Frontal cortex (tissue), 4 donors: ENCODE measurements at places on chromosomes 5 and 9.

- DNase-seq = no peak
Measured at GRCh38 chr5:75603371-75603770, 7.9 kb upstream of the ANKDD1B start.

GRCh38 chr5:1178529-1179382 is 22.6 kb upstream of the SLC6A19 start:
- DNase-seq = no peak

GRCh38 chr5:32311404-32312196 is 1.1 kb downstream of the MTMR12 start:
- no peak for DNase-seq

DNA sequence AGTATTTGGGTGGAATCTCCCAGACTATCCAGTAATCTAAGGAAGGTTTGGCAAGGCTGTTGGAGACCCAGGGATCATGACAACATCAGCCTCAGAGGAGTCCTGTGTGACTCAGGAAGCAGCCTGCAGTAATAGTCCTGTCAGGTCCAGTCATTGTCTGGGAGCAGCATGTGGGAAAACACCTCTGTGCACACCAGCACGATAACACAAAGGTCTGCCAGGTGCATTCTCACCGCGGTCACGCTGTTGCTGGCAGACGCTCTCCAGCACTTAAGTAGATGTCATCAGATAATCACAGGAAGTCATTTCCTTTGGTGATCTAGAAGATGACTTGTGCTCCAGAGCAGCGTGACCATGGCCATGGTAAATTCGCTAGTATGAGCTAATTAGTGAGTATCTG is 99.2 kb upstream of the IQGAP2 start:
- no peak for DNase-seq

DNA sequence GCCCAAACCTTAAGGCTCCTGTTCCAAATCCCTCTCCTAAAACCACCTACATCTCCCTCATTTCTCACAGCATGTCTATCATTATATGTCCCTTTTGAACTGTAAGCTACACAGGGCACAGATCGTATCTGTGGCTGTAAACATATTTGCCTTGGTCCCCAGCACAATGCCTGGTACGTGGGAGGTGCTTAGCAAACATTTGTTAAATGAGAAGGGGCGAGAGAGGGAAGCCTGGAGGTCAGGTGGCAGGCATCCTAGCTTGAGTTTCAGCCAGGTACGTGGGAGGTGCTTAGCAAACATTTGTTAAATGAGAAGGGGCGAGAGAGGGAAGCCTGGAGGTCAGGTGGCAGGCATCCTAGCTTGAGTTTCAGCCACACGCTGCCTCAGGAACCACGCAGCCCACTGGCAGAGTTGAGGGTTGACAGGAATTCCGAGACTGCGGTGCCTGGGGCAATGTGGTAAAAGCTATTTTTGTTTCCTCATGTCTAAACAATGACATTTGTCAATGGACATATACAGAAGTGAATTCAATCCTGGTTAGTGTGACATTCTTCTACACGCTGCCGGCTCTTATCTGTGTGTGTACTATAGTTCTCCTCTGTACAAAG is 113.6 kb downstream of the EFNA5 start:
- no peak for DNase-seq

DNA sequence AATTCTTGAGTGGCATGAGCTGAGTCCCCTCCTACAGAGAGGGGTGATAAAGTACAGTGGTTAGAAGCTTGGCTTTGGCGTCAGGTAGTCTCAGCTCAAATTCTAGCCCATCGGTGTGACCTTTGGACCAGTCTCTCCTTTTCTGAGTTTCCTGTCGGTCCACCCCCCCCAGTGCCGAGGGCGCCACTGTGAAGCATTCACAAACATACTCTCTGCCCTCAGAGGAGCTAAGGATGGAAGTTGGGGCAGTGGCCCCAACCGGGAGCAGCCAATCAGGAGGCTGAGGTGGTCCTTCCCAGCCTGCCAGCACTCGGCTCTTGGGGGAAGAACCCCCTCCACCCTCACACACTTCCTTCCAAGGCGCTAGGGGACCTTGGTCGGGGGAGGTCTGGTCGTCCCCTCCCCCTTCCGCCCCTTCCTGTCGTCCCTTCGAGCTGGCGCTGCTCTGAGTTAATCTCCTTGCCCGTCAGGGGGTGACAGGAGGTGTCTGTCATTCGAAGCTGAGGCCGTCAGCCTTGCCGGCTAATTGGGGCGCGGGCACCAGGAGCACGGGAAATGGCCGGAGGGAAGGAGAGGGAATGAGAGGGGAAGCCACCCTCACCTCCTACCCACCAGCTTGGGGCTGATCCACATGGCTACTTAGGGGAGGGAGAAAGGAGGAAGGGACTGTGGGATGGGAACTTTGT is 53.0 kb downstream of the CXXC5 start:
- no peak for DNase-seq

GRCh38 chr9:81669041-81669651 is 20.2 kb downstream of the TLE1 start:
- DNase-seq = no peak

GRCh38 chr5:179345433-179346321 is at the start of gene ADAMTS2:
ADAMTS2 (minus strand) TSS chr5:179345461; CDS start chr5:179345328, 133 bp downstream.
- DNase-seq = peak; percentile 83

DNA sequence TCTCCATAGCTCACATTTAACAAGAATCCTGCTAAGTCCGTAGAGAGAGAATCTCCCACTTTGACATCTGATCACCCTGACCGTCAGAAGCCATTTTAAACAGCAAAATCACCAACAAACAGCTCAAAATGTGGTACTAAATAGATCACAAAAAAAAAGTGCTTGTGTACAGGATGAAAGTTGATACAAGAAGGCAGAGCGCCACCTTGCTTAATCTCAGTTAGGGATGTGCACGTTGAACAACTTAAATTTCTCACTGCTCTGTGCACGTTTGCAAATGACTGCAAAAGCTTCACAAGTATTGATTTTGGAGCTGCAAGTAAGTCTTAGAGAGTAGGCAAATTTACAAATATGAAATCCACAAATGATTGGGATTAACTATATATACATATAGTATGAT is 63.1 kb upstream of the NREP start:
- DNase-seq = no peak

DNA sequence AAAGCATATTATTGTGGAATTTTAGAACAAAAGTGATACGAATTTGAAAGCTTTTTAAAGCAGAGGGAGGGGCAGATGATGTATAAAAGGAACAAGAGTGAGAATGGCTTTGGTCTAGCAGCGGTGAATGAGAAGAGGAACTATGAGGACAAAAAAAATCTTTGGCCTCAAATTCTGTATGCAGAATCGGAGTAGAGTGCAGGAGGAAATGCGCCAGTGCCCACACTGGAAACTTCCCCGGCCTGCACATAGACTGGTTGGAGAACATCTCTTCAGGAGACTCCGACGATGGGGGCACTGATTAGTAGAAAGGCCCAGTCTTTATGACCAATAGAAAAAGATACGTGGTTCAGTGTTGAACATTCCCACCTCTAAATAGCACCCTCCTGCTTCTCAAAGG is 51.3 kb downstream of the SLC46A2 start:
- DNase-seq = no peak

- no peak for DNase-seq
Measured at GRCh38 chr9:92709954-92710353, 40.0 kb upstream of the IPPK start.

GRCh38 chr5:150759334-150759583 is 442 bp upstream of the DCTN4 start:
- DNase-seq = no peak

DNA sequence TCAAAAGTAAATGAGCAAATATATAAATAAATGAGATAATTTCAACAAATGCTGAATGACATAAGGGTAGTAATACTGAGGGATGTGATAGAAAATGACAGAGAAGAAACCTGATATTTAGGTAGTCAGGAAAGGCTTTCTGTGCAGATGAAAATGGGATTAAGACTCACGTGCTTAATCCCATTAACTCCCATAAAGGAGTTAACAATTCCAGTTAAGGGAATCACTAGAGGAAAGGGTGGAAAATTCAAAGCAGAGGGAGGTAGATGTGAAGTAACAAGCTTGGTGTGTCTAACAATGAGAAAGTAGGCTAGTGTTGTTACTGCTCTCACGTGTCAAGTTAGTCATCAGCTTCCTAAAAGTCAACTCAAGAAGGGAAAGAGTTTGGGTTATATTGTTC is 90.5 kb upstream of the TRIM32 start:
- no peak for DNase-seq

- no peak for DNase-seq
Measured at GRCh38 chr5:107605596-107606125, 65.1 kb downstream of the EFNA5 start.

- no peak for DNase-seq
Measured at GRCh38 chr5:82855893-82856550, 221.2 kb downstream of the TMEM167A start.

- DNase-seq = no peak
Measured at GRCh38 chr5:491119-491855, 33.0 kb downstream of the SLC9A3 start.

DNA sequence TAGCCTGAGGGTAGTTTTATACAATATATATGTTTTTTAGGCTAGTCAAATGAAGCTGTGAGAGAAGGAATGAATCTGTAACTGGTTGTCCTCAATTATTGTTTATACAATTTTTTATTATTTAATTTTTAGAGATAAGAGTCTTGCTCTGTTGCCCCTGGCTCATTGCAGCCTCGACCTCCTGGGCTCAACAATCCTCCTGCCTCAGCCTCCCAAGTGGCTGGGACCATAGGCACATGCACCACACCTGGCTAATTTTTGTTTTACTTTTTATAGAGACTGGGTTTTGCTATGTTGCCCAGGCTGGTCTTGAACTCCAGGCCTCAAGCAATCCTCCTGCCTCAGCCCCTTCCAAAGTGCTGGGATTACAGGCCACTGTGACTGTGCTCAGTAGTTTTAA is 2.7 kb downstream of the MRPL41 start:
- no peak for DNase-seq

DNA sequence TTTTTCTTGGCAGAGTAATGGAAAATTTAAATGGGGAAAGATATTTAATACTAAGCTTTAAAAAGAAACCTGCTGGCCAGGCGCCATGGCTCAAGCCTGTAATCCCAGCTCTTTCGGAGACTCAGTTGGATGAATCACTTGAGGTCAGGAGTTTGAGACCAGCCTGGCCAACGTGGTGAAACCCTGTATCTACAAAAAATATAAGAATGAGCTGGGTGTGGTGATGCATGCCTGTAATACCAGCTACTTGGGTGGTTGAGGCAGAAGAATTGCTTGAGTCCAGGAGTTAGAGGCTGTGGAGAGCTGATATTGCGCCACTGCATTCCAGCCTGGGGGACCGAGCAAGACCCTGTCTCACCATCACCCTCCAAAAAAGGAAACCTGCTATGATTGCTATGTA is 32.8 kb downstream of the TUT7 start:
- no peak for DNase-seq

GRCh38 chr9:4465910-4466309 is 24.4 kb upstream of the SLC1A1 start:
- no peak for DNase-seq

DNA sequence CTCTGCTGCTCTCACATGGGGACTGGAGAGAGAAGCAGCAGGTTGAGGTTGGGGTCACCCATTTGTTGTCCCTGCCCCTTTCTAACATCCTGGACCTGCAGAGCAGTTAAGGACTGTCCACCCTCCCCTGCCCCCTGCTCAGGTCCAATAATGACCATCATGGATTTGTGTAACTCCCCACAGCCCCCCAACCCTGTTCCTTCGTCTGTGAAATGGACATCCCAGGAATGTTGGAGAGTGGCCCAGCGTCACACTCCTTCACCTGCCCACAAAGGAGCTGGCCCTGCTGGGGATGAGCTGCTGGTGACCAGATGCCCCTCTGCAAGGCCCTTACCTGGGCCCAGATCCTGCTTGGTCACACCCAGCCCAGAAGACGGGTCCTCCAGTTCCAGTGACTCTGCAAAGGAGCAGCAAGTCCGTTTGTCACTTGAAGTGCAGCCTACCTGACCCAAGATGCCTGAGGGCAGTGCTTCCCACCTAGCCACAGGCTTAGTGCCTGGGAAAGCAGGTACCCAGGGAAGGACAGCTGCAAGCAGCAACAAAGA is 10.4 kb downstream of the CD74 start:
- DNase-seq = no peak

DNA sequence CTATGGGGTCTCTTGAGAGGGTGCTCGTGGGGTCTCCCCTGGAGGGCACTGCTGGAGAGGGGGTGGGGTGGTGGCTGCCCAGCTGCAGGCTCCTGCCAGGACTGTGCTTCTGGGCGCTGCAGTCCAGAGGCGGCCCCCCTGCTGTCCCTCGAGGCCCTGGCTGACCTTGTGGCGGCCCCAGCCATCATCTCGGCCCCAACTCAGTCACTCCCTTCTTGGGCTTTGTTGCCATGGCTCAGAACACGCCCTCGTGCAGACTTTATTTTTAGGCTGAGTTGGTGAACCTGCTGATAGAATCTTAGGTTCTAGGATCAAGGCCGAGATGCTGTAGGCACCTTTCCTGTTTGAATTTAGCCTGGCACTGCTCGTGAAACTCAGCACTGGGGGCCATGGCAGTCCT is 22.8 kb downstream of the FBXW5 start:
- no peak for DNase-seq

DNA sequence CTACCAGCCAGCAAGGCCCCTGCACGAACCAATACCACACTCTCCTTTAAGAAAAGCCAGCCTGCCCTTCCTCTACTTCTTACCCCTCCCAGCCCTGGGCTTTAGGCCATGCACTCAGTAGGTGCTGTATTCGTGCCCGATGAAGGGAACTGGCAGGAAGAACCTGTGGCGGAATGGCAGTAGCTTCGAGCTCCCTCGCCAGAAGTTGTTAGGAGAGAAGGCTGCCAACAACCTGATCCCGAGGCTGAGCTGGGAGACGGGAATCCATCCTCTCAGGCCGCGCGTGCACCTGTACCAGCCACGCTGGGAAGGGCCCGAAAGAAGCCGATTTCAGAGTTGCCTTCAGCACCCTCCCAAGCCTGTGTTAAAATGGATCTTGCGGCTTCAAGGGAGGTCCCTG is 45.3 kb upstream of the AKNA start:
- no peak for DNase-seq

DNA sequence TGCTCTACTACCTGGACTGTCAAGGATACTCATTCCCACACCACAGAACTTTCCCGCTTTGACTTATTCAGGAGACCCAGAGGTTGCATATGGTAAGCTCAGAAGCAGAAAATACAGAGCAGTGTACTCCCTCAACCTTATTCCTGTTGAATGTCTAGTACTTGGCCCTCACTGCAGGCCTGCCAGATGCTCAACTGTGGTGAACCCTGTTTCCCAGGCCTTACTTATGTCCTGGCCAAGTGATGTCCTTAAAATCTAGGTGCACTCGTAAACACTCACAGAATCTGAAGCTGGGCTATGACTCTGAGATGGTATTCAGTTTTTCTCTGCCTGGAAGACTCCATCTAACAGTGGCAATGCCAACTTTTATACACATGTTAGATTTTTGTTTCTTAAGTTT is 21.0 kb downstream of the DIAPH1 start:
- DNase-seq = no peak
